ENCODE measurements at places on chromosomes 13 and 19.

DNA sequence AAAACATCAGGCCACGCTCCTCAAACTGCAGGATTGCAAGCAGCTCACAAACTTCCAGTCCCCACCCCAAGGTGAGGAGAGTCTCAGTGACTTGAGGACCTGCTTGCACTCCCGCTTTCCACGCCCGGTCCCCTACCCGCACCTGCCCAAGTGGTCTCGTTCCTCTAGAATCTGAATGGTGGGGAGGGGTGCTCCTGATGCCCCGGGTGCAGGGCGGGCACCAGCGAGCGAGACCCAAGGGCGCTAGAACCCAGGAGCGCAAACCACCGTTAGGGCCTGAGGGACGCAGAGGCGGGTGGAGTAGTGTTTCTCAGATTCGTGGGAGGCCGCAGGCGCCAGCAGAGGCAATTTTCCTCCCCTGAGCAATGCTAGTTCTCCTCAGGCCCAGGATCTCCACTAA is 40.3 kb downstream of the SOX1 start:
- no peak for DNase-seq

- no peak for DNase-seq
Measured at GRCh38 chr13:112903606-112904195, 65.3 kb upstream of the MCF2L start.

DNA sequence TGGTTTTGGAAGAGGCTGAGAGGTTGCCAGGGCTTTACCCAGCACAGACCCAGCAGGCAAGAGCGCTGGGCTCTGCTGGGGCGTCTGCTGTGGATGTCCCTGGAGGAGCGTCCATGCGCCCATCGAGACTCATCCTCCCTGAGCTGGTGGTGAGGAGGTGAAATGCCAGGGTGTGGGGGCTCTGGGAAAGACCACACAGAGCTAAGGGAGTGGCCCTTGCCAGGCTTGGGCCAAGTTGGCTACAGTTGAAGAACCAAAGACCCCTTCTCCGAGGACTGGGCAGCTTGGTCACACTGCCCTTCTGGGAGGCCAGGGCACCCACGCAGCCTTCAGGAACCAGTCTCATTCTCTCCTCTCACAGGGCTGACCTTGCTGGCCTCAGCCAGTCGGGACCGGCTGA is 24.6 kb upstream of the OVOL3 start:
- no peak for DNase-seq

- DNase-seq, result no peak
Measured at GRCh38 chr19:15248648-15249527, 16.6 kb upstream of the EPHX3 start.

- DNase-seq, result no peak
Measured at GRCh38 chr13:48648446-48648845, 5.3 kb upstream of the CYSLTR2 start.

GRCh38 chr13:76153239-76153638 is 517.1 kb downstream of the LMO7 start:
- DNase-seq, result no peak

GRCh38 chr19:50739132-50739913 is 16.2 kb downstream of the CLEC11A start:
- DNase-seq, result no peak

- DNase-seq, result no peak
Measured at GRCh38 chr13:43629691-43630480, 156.9 kb downstream of the ENOX1 start.

DNA sequence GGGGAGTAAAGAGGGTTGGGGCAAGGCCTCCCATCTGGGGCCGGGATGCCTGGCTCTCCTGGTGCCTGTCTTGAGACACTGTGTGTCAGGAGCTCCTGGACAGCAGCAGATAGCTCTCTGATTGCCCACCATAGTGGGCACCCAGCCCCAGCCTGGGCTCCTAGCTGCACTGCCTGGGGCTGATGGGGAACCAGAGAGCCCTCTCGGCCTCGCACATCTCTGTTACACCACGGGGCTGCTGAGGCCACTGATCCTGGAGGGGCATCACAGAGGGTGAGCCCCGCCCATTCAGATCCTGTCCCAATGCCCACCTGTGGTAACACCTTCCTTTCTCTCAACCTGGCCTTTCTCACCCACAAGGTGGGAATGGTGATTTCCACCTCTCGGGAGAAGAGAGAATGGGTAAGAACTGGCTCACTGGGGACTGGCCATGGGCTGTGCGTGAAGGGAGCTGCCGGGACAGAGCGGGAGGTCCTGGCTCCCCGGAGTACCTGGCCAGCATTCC is 135.9 kb downstream of the URI1 start:
- DNase-seq, result no peak

DNA sequence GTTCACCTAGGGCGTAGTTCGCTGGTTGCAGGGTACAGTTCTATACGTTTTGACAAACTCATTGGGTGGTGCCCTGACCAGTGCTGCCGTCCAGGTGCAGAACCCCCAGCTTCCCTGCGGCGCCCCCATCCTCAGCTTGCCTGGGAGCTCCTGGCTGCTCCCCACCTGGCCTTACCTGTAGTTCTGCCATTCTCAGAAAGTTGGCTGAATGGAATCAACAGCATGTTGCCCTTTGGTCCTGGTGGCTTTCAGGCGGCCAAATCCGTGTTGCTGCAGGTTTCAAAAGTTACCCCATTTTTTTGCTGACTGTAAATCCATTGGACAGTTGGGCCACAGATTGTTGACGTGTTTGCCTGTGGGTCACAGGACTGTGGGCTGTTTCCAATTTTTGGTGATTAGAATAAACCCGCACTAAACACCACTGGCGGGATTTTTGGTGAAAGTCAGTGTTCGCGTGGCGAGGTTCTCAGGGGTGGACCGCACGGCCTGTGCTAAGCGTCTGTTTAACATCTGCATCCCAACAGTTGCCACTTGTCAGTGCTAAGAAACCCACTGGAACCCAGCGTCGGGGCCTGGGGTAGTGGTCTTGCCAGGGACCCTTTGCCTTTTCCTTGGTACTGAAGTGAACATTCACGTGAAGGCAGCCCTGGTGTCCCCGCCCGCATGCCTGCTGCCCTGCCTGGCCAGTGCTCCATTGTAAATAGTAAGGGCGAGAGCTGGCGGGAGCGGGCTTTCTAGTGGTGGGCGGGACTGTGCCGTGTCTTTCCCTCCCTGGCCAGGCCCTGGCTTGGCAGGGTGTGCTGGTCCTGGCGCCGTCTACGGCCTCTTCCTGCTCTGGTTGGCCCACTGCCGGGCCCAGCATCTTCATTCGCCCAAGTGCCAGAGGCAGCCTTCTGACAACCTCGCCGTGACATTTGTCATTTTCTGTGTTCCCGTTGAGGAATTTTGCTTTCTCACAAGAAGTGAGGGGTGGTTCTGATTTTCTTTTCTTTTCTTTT is 3.3 kb downstream of the DOT1L start:
- no peak for DNase-seq

- DNase-seq, result no peak
Measured at GRCh38 chr13:36533806-36534205, 101.5 kb downstream of the CCNA1 start.

DNA sequence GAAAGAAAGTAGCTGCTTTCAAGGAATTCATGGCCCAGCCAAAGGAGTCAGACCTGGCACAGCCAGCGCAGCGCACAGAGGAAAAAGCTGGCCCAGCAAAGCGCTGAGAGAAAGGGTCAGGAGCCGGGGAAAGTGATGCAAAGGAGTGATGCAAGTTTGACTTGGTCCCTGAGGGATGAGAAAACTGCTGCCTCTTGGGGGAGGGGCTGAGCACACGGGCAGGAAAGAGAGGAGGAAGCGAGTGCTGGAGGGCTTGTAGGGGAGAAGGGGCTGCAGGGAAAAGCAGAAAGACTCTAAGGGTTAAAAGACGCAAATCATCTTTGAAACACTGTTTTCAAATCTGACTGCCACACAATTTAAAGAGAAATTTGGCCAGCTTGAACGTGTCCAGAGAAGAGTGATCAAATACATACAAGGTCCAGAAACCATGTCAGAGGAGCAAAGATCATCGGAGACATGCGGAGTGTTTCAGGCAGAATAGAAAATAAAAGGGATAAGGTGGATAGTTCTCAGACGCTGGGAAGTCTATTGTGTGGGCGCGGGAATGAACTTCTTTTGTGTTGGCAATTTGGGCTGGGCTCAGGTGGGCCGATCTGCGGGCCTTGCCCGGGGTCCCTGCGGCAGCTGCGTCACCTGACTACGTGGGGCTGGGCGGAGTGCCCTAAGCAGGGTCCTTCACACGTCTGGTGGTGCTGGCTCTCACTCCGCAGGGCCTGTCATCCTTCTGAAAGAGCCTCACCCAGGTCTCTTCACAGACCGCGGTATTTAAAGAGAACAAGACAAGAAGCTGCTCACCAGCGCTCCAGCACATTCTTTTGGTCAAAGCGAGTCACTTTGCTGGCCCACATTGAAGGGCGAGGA is 18.1 kb downstream of the N4BP2L1 start:
- no peak for DNase-seq

DNA sequence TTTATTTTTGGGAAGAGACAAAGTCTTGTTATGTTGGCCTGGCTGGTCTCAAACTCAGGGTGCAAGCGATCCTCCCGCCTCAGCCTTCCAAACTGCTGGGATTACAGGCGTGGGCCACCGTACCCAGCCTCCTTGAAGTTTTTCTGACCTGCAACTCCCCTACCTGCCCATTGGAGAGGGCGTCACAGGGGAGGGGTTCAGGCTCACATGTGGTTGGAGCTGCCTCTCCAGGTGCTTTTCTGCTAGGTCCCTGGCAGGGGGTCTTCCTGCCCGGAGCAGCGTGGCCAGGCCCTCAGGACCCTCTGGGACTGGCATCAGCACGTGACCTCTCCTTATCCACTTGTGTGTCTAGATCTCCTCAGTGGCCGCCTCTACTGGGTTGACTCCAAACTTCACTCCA is 27.2 kb downstream of the LDLR start:
- DNase-seq, result no peak

GRCh38 chr13:27922883-27923612 is 3.2 kb downstream of the PDX1 start:
- DNase-seq, result no peak

GRCh38 chr13:94020833-94021232 is 458.6 kb downstream of the DCT start:
- no peak for DNase-seq
